ENCODE measurements at places on chromosomes 7 and 10. TPM values are rescaled to one million over a fixed set of nuclear protein-coding genes. Genes with fewer than 3 reads are reported as not detected.

The LIMK1 gene
- 80.4 TPM for total RNA-seq

GRCh38 chr7:28806841-28807240, 151.3 kb downstream of the TRIL start:
- DNase-seq, result no peak

DNA sequence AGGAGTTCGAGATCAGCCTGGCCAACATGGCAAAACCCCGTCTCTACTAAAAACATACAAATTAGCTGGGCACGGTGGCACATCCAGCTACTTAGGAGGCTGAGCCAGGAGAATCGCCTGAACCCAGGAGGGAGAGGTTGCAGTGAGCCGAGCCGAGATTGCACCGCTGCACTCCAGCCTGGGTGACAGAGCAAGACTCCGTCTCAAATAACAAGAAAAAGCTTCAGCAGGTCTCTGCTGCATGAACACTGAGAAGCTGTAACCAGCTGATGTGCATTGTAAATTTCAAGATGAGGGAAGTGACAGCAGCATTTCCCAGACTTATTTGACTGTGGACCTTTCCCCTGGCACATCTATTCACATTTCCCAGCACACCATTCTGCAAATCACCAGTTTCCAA, 222.0 kb downstream of the CALN1 start:
- no peak for DNase-seq

- DNase-seq, result no peak
Observed at GRCh38 chr10:126496771-126497545, 108.7 kb upstream of the ADAM12 start.

GRCh38 chr10:63246356-63246755, 113.2 kb downstream of the NRBF2 start:
- no peak for DNase-seq

- DNase-seq, result no peak
Observed at GRCh38 chr10:28935061-28935460, 257.7 kb downstream of the BAMBI start.

DNA sequence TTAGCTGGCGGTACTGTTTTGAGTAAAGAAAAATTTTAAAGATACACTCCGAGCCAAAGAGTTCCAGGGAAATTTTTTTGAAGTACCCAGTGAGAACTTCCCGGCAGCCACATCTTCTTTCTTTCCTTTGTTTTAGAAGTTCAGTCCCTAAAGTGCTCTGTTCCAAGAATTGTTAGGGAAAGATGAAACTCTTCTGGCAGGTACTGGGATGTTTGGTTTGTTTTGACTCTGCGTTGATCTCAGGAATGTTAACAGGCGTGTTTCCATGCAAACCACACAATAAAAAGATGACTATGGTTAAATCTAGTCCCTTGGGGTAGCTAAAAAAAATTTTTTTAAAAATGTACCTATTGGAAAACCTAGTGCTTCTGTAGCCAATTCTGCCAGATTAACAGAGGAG, 224.7 kb upstream of the PHYHIPL start:
- DNase-seq, result no peak

The HPSE2 gene
- total RNA-seq, result not detected

DNA sequence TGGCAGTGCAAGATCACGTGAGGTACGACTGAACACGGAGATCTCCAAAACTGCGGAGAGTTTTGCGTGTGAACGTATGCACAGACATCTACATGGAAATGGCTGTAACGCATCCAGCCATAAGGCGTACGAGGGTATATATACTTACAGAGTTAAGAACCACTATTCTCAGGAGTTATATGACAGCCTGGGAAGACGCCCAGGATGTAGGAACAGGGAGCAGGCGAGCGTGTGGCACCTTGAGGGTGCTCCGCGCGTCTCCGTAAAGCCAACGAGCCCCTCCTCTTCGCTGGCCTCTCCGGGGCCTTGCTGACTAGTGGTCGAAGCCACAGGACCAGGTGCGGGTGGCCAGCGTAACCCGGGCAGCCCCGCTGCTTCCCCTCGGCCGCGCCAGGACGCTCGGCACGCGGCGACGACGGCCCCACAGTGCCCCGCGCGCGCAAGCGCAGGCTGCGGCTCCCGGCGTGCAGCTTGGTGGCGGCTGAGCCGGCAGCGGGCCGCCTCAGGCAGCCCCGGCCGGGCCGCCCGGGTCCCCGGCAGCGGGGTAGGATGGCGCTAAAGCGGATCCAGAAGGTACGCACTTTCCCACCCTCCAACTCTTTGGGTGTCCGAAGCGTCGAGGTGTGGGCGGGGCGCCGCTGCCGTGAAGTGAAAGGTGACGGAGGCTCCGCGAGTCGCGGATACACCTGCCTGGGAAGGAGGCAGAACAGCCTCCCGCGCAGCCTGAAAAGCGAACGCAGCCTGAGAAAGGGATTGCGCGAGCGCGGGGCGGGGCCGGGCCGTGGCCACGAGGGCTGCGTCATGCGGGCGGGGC, at the start of gene UBE2D4:
Gene UBE2D4 (plus strand): TSS at position 453 of the 814 bp plus-strand sequence. CDS start 97 bp downstream, at position 550.
- peak; percentile 64 for DNase-seq

GRCh38 chr10:129683920-129684319, 216.9 kb downstream of the MGMT start:
- DNase-seq, result no peak

The MKI67 gene
- total RNA-seq, result 140 TPM

GRCh38 chr10:46543466-46544377, 12.7 kb downstream of the GPRIN2 start:
- DNase-seq, result no peak

The MYH16 gene
- total RNA-seq, result not detected

DNA sequence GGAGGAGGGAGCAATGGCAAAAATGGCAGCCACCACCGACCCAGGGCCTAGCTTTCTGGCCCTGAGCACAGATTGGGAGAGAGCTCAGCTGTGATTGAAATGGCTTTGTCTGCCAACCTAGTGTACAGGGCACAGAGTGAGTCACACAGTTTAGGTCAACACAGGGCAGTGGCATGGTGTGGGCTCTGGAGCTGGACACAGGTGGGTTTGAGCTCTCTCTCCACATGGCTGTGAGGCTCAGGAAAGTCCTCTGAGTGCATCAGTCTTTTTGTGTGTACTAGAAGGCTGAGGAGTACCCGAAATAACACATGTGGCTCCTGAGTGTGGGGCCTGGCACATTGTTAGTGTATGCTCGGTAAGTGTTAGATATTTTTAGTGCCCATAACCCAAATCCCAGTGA, 60.2 kb upstream of the LOXL4 start:
- no peak for DNase-seq

- no peak for DNase-seq
Observed at GRCh38 chr7:125775317-125775716, 845.7 kb upstream of the POT1 start.

The NME8 gene
- total RNA-seq, result not detected

- no peak for DNase-seq
Observed at GRCh38 chr7:106281585-106282318, 3.0 kb downstream of the NAMPT start.
